Posterior vena cava (tissue), 2 donors: ENCODE measurements at places on chromosomes 16 and 17.

DNA sequence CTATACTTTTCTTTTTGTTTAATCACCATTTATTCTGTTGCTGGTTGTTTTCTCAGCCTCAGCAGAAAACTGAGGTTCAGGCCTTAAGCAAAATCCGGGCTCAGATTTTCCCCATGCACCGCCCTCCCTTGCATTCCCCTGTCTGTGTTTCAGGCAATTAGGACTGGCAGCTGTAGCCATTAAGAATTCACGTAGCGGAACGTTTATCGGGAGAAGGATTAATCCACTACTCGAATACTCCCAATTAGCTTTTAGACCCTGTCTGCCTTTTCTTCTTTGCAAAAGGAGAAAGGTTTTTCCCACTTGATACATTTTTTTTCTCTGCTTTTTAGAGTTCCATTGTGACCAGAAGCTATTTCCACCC, 173.1 kb downstream of the RPTOR start:
- no peak for DNase-seq

DNA sequence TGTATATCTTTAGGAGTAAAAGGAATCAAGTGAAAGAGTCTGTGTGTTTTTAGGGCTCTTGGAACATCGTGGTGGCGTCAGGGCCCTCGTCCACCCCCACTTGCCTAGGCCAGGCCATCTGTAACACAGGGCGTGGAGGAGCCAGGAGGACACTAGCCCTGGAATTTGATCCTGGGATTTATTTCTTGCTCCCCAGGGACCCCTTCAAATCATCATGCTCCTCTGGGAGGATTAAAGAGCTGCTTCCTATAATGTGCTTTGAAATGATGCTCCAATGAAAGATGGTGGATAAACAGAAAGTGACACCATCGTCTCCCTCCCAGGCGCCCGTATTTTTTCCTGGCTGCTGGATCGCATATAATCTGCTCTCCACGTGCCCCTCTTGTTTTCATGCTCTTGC, 113.3 kb downstream of the AATF start:
- DNase-seq: no peak

GRCh38 chr17:32553168-32553567, 66.4 kb downstream of the CDK5R1 start:
- DNase-seq: no peak

- DNase-seq: peak; percentile 60
These were observed 53.1 kb downstream of the DNAH17 start for GRCh38 chr17:78523934-78524655.

- no peak for DNase-seq
These were observed 77.2 kb downstream of the TOX3 start for GRCh38 chr16:52469775-52470174.
